ENCODE measurements at places on chromosomes 12 and 14.

GRCh38 chr12:19726122-19726521 is 286.8 kb downstream of the AEBP2 start:
- DNase-seq = no peak

DNA sequence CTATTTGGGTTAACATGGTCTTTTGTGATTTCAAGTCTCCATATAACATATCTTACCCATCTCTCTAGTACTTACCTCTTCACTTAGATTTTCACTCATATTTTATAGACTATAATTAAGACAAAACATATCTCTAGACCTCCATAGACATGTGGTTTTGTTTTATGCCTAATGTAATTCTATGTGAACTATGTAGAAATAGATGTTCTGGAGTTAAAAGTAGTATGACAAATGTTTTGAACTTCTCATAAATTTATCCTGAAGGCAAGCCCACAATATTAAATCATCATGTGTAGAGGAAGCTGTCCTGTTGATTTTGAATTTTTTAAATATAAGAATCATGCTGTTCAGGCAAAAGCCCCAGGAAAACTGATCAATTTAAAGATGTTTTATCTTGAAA is 169.2 kb downstream of the SYT1 start:
- no peak for DNase-seq

GRCh38 chr14:69153873-69154270 is 953 bp upstream of the DCAF5 start:
- no peak for DNase-seq

GRCh38 chr14:27634056-27634970 is 1036.5 kb upstream of the NOVA1 start:
- DNase-seq = no peak

DNA sequence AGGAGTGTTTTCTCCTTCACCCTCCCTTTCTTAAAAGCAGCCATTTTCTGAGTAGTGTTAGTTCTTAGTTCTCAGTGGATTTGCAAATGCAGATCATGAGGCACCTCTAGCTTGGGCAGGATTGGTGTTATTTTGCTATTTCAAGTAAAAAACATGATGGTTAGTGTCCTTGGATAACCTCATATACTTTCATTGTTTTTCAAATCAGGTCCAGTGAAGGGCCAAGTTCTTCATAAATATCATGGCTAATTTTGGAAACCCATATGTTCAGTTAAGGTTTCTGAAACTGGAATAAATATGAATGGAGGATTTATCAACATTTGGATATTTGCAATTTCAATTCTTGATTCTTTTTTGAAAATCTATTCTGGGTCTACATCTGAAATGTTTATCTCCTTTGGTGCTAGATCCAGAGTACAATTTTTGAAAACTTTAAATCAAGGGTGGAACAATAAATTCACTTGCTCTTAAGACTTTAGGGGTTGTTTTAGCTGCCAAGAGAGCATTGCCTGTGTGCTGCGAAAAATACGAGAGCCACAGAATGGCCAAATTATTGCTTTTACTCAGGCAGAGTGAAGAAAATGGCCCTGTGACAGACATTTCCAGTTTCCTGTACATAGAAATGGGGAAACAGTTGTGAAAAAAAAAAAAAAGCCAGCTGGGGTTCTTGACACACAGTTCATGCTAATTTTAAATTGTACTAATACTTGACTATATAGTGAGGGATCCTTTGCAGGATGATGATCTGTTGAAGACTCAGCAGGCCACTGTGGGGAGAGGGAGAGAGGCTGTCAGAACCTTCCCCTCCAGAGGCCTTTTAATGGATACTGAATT is 104.6 kb downstream of the BICD1 start:
- DNase-seq = no peak

DNA sequence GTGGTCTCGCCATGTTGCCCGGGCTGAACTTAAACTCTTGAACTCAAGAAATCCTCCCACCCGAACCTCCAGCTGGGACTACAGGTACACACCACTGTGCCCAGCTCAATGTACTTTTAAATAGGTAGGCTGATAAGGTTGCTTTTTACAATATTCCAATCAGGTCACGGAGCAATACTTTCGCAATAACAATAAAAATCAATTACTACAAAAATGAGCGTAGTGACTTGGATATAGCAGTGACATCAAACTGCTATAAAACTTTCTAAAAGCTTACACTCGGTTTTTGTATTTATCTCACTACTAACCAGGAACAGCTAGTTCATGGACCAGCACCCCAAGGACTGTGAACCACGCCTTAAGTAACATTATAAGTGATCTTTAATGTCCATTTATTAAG is 10.5 kb downstream of the SARNP start:
- DNase-seq = no peak

DNA sequence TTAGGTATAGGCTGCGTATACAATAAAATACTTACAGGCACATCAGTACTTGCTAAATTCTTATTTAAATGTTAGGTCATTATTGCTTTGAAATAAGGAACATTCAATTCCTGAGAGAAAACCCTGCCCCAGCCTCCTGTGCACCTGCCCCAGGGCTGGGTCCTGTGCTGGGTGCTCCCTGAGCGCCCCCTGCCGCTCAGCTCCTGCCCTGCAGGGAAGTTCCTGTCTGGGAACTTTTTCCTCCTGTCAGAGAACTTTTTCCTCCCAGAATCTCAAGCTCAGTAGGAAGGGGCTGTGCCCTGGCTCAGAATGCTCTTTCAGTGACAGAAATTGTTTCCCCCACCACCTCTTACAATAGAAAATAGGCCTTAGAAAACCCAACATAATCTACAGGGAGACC is 751.1 kb downstream of the TMEM121 start:
- no peak for DNase-seq

DNA sequence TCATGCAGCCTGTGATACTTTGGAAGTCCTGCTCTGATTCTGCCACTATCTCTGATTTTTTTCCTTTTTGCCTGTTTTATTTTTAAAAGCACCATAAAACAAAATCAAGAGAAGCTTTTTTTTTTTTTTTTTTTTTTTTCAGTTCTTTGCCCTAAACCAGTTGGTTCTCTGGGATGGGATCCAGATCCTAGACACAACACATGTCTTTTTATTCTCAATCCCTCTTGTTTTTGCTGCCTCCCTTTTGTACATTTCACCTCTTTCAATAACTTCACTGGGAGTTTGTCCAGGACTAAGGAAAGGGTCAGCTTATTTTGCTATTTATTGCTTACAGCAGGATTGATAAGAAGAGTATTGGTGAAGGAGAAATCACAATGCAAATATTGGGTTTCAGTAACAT is 139.4 kb downstream of the GRIP1 start:
- no peak for DNase-seq

DNA sequence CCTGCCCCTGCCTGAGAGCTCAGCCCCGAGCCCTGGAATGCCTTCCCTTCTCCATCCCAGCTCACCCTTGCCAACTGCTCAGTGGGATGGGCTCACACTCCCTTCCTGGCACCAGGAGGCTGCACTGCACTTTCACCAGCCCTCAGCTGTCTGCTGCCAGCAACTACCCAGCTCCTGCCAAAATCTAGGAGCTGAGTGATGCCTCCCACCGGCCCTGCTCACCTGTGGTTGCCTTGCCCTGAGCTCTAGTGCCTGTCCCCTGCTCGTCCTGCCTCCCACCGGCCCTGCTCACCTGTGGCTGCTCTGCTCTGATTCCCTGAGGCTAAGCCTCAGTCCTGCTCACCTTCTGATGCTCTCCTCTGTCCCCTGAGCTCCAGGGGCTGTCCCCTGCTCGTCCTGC is 119.8 kb downstream of the TMEM121 start:
- no peak for DNase-seq

DNA sequence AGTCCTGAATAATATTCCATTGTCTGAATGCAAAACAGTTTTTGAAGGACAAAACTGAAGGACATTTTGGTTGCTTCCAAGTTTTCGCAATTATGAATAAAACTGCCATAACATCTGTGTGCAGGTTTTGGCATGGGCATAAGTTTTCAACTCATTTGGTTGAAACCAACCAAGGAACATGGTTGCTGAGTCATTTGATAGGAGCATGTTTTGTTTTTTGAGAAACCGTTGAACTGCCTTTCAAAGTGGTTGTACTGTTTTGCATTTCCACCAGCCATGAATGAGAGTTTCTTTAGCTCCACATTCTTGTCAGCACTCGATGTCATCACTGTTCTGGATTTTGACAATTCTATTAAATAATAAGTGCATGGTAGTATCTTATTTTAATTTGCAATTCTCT is 23.0 kb upstream of the GSG1 start:
- DNase-seq = no peak

DNA sequence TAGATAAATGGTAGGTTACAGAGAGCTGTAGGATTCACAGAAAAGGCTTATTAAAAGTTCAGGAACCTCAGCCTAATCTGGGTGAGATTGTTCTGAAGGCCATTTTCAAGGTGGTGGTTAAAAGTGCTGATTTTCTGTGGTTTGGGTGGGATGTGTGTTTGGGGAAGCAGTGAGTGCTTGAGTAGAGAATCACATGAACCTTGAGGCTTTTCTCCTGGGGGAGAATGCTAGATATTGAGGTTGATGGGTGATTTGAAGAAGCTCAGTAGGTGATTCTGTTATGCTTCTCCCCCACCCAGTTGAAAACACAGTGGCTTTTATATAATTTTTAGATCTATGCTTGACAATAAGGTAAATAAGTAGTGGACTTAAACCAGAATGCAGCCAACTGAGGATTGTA is 420.9 kb downstream of the PCNX1 start:
- DNase-seq = no peak

- no peak for DNase-seq
Observed at GRCh38 chr14:65936342-65936975, 523.9 kb downstream of the FUT8 start.

DNA sequence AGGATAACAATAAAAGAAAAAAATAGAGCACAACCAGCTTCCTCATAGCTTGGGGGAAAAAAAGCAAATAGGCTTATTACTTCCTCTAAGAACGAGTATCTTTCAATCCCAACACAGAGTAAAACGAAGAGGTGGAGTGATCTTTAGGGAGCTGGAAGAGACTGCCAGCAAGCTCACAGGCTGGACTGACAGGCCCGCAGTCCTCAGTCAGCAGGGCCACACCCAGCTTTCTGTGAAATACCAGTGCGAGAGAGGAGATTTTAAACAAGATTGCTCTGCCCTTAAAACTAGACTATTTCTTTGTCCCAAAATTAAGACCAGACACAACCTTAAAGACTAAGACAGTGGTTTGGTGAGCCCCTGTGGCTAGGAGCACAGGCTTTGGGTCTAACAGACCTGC is 32.9 kb downstream of the SETD3 start:
- no peak for DNase-seq

- DNase-seq = no peak
Observed at GRCh38 chr12:90897986-90898385, 57.0 kb downstream of the CCER1 start.

DNA sequence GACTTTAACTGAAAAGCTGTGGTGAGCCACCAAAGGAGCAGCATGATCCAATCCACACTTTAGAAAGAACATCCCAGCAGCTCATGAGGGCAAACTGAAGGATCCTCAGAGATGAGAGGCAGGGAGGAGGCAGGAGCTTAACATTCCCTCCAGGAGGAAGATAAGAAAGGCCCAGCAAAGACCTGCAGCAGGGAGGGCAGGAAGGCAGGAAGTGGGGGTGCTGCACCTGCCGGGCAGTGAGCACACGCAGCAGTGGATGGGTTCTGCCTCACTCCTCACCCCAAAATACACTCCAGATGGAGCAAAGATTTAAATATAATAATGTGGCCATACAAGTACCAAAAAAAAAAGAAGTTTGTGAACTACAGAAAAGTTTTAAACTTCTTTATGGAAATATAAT is 48.4 kb downstream of the GCH1 start:
- no peak for DNase-seq

DNA sequence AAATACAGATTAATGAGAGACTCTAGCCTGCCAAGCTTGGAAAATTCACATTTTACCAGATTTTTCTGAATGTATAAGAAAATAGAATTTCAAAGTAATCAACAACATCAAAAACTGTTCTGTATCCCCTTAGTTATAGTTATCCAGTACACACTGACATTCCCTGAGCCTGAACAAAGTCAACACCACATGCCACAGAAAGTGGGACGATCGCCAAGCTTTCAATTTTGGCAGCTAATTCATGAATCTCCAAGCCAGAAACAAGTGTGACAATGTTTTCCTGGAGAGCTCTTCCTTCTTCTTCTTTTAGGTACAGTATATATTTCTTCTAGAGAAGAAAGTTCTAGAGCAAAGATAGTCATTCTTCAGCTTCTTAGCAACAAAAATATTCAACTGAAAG is 290.2 kb downstream of the PRKD1 start:
- no peak for DNase-seq

GRCh38 chr12:54229624-54230212 is 40.9 kb upstream of the SMUG1 start:
- DNase-seq = no peak

DNA sequence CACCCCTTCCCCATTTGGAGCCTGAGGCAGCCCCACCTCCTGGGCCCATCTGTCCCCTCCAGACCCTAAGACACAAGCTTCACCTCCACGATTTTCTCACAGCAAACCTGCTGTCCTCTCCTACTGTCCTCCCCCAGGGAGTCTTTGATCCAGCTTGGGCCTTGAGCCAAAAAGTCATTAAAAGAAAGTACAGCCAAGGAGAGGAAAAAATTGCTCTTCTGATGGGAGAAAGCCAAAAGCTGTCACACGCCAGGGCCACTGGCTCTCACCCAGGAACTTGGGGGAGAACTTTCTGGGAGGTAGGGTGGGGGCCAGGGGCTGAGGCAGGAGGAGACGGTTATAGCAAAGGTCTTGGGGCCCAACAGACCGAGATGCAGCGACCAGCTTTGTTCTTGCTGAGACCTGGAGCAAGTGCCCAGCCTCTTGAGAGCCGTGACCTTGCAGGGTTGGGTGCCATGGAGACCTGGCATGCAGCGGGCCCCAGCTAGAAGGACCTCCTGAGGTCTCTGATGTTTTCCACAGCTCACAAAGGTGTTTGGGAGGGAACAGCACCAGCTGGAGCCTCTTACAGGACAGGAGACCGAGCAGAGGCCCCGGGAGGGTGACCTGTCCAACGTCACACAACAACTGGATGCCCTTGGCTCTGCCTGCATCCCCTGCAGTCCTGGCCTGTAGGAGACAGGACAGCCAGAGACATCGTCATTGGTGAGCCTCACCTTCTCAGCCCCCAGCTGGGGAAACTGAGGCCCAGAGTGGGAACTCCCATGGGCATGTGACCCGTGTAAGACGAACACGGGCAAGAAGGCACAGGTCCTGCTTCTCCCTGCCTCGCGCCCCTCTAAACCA is 124.5 kb downstream of the CALM1 start:
- no peak for DNase-seq

- no peak for DNase-seq
Observed at GRCh38 chr14:20487396-20487725, 18.0 kb upstream of the RNASE10 start.
